Left lung (tissue), 14 donors: ENCODE measurements at places on chromosomes 1 and 21. TPM values are rescaled to one million over a fixed set of nuclear protein-coding genes. Genes with fewer than 3 reads are reported as not detected.

GRCh38 chr1:241658081-241658793 lies 6.2 kb downstream of the WDR64 start:
- DNase-seq = no peak

Gene TDRD10
- 3.6 TPM for polyA plus RNA-seq

Gene RAB13
- polyA plus RNA-seq = 168 TPM

DNA sequence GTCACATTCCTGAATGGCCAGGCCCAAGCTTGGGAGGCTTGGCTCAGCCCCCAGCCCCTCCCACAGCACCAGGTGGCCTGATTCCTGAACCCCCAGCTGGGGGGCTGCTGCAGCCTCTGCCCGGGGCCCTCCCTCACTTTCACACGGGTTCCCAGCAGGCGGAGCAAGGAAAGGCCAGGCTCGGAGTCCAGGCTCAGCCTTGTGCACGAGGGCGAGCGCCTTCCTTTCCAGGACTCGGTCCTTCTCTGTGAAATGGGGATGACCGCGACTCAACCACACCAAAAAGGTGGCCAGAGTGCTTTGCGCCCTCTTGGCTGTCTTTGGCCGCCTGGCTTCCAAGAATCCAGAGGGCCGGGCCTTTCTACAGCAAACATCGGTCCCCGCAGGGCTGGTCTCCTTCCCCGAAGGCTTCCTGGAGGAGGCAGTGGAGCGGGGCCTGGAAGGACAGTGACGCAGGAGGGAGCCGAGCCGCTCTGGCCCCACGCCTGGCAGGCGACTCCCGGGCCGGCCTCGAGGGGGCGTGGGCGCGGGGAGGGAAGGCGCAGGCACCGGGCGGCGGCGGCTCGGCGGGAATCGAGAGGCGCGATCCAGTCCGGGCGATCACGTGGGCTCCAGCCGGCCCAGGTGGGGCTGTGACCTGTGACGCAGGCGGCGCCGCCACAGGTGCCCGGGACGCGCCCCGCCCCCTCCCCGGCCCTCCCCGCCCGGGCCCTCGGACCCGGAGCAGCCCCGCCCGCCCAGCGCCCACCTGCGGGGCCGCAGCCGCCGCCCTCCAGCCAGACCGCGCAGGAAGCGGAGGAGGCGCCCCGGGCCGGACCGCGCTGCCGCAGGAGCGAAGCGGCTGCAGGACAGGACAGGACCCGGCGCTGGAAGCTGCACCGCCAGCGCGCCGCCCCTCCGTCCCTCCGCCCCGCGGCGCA lies at the start of gene ARHGEF16:
TSS of gene ARHGEF16 (plus strand) at position 775 of the 920 bp plus-strand sequence. CDS start 8,420 bp downstream, outside the sequence.
- no peak for DNase-seq

DNA sequence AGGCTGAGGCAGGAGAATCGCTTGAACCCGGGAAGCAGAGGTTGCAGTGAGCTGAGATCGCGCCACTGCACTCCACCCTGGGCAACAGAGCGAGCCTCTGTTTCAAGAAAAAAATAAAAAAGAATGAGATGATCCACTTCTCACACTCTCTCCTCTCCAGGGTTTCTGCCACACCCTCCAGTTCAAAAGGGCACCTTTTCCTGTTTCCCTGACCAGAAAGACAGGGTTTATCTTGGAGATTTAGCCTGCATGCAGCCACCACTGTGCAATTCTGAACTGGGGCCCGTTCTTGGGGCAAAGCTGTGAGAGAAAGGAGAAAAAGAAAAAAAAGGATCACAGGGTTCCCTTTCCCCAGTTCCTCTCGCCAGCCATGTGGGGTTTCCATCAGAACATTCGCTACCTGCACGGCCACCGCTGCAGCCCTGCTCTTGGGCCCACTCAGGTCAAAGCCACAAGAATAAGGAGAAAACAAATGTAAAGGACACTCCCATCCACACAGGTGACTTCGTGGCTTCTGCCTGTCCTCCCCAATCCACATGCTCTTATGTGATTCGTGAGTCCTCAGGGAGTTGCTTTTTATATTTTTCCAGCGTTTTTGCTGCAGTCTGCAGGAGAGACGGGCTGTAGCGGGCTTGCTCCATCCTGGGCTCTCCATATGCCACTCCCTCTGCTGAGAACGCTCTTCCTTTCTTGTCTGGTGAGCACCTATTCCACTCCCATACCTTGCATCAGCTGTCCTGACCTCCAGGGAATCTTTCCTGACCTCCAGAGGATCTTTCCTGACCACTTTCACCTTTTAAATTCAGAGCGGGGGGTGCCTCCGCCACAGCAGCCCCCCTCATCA lies 26.4 kb downstream of the GNG4 start:
- no peak for DNase-seq

DNA sequence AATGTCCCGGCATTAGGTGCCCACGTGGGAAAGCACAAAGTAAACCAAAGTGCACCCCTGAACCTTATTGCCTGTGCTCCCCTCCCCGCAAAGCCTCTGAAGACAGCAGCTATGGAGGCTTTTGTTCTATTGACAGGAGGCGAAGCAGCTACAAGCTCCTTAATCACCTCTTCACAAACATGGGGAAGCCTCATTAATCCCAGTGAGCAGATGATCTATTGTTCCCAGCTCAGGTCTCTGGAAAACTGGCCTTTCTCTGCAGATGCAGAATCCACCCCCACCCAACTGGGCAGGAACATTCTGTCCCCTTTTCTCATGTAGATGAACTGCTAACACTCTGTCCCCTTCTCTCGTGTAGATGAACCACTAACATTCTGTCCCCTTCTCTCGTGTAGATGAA lies 190.5 kb upstream of the CSF3R start:
- no peak for DNase-seq

GRCh38 chr1:115949156-115949555 lies 27.2 kb upstream of the SLC22A15 start:
- DNase-seq = no peak

GRCh38 chr1:221089273-221089672 lies 210.0 kb downstream of the HLX start:
- DNase-seq = no peak

GRCh38 chr1:8213676-8214075 lies 104.2 kb upstream of the SLC45A1 start:
- DNase-seq = no peak

GRCh38 chr1:27100335-27101053 lies 54.4 kb downstream of the SLC9A1 start:
- DNase-seq = no peak

DNA sequence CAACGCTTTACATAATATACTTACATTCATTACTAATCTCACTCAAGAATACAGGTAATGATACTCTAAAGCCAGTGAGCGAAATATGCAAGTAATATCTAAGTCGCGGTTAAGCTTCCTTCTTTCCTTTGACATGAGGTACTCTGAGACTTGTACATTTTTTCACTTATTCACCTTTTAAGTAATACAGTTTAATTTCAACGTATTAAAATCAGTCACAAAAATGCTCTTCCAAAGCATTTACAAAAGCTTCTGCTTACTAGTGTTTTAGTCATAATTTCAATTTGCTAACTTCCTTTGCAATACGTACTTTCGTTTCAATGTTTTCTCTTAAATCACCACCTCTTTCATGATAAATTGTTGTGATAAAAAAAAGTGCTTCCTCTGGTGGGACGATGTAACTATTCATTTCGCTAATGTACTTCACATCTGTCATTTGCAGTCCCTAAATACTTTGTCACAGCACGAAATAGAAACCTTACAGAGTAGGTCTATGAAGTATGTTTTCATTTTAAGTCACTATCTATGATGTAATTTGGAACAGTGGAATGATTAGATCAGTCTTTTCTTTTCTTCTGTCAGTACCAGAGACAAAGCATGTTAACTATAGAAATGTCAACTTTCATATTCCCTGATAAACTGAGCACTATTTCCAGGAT lies 34.0 kb upstream of the ADGRL4 start:
- no peak for DNase-seq

- DNase-seq = no peak
These were observed 202.3 kb downstream of the TNR start for GRCh38 chr1:175540896-175541645.
